Stimulated activated CD8-positive, alpha-beta memory T cell treated with anti-CD3 and anti-CD28 coated beads, Interleukin-4, amount 100 ng/mL, for 1 hour (primary cell): ENCODE measurements at places on chromosomes 12 and 14.
A peak's percentile ranks its signal among the peaks of the same experiment; 100 is the strongest.

GRCh38 chr14:64675312-64675711, 28.9 kb upstream of the PLEKHG3 start:
- DNase-seq, result no peak

DNA sequence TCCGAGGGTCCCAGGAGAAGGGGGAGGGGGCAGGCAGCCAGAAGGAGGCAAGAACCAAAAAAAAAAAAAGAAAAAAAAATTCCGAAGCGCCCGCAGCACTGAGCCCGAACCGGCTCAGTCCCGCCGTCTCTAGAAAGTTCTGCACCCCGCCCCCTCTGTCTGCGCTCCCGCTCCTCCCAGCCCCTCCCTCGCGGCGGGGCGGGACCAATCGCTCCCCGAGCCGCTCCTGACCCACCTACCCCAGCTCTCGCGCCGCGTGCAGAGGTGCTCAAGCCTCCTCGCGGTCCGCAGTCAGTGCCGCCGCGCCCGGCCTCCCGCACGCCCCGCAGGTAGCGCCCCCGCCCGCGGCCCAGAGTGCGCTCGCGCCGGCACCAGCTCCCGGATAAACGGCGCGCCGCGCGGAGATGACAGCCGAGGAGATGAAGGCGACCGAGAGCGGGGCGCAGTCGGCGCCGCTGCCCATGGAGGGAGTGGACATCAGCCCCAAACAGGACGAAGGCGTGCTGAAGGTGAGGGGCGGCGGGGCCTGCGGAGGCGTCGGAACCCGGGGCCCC, at the start of gene FKBP4:
Gene FKBP4, plus strand, starts transcription at position 235 of the 554 bp plus-strand sequence. Its CDS starts 170 bp downstream, at position 405.
- DNase-seq, result peak; percentile 79

DNA sequence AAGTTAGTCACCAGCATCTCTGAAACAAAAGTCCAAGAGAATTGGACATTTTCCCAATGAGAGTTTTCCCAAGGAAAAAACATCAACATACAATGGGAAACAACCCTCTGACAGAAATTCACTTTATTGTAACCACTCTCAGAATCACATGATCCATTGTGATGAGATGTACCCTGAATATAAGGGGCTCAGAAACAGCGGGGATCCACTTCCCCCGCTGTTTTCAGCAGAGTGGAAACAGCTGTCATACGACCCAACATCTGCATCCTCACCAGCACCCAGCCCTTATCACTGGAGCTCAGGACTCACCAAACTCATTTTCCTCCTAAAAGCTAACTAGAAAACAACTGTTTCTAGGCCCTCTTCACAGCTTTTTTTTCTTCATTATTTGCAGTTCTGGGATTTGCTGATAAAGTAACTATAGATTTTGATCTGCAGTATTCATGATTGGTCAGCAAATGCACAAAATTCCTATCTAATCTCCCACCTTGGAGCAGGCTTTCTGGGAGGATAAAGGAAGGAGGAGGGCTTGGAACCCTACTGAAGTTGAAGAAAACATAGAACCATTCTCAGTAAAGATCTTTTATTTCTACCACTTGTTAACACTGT, 31.3 kb downstream of the CORO1C start:
- DNase-seq, result no peak

DNA sequence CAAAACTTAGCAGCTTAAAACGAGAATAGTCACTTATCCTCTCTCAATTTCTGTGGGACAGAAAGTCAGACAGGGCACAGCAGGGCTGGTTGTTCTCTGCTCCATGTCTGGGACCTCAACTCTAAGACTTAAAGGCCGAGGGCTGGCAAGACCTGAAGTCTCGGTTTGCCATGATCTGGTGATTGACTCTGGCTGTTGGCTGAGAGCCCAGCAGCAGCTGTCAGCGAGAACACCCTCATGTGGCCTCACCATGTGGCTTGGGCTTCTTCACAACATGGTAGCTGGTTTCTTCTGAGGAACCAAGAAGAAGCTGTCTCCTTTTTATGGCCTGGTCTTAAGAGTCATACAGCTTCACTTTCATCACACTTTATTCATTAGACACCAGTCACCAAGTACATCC, 1.7 kb upstream of the VASH1 start:
- no peak for DNase-seq

DNA sequence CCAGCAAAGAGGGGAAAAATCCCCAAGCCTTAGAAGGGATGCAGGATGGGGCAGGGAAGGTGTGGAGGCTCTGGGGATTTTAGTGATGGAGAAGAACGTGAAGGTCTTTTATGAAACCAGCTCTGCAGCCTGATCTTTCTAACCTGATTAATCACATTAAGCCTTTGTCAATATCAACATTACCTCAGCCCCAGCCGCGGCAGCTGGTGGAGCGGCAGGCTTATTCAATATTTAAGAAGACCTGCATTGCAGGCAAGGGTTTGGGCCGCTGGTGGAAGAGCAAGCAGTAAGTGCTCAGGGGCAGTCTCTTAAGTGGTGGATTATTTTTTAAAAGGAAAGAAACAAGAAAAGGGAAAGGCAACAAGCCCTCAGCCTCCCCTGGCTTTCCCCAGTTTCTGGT, 16.6 kb downstream of the RPH3A start:
- DNase-seq, result no peak

GRCh38 chr14:66568220-66568619, 60.3 kb downstream of the GPHN start:
- DNase-seq, result no peak

- DNase-seq, result no peak
Measured at GRCh38 chr14:69910871-69911270, 31.7 kb downstream of the SMOC1 start.

GRCh38 chr14:71576472-71576871, 355.8 kb upstream of the RGS6 start:
- DNase-seq, result no peak

DNA sequence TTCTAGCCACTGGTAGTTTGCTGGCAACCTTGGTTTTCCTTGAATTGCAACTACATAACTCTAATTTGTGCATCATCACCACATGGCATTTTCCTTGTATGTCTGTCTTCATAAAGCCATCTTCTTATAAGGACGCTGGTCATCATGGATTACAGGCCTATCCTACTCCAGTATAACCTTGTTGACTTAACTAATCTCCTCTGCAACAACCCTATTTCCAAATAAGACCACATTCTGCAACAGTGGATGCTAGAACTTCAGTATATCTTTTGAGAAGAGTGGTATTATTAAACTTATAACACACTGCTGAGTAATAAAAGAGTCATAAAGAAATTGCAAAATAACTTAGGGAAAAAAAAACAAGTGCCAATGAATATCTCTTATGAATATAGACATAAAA, 511.8 kb upstream of the FOXG1 start:
- no peak for DNase-seq

GRCh38 chr12:85448548-85449139, 168.6 kb downstream of the ALX1 start:
- DNase-seq, result no peak

DNA sequence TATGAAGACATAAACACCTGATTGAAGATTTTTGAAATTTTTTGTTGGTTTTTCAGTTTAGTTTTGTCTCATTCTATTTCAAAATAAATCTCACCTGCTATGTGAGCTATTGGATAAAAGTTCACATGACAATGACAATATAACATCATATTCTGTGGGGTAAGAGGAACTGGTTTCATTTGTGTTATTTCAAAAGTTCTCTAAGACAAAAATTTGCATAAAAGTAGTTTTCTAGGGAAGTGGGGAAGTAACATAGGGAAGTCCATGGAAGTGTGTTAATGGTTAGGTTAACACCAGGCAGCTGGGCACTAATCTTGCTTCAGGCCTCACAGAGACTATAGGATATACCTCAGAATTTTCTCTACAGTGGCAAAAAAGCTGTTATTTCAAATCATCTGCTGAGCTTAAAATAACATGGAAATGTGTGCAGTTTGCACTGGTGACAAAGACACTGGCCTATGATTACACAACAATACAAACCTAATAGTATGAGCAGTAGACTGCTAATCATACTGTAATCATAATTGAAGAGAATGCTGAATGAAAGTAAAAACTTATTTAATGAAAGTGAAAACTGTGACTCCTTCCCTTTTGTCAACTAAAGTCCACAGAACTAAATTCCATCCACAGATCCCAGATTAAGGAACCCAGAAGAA, 710.6 kb upstream of the TMEM132C start:
- no peak for DNase-seq

- DNase-seq, result no peak
Measured at GRCh38 chr14:20790464-20791116, 9.5 kb downstream of the RNASE6 start.

GRCh38 chr12:26197832-26198231, 2.5 kb downstream of the SSPN start:
- DNase-seq, result no peak

DNA sequence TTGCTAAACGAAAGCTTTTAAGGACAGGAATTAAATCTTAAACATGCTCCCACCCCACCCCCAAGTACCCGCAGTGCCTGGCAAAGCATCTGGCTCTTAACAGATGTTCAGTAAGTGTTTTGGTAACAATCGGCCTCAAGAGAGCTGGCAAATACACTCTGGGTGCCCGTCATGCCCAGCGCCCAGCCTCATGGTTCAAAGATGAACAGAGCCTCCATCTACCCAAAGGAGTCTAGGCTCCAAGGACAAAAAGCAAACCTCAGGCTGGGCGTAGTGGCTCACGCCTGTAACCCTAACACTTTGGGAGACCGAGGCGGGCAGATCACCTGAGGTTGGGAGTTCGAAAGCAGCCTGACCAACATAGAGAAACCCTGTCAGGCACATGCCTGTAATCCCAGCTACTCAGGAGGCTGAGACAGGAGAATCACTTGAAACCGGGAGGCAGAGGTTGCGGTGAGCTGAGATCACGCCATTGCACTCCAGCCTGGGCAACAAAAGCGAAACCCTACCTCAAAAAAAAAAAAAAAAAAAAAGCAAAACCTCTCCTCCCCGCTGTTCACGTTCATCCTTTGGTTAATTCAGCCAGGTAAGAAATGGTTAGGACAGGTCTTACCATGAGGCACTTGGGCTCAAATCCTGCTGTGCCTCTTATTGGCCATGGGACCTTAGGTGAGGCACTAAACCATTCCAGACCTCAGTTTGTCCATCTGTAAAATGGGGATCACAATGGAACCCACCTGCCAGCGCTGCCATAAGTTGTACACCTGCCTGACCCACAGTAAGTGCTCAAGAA, 151.3 kb downstream of the BCL11B start:
- no peak for DNase-seq

DNA sequence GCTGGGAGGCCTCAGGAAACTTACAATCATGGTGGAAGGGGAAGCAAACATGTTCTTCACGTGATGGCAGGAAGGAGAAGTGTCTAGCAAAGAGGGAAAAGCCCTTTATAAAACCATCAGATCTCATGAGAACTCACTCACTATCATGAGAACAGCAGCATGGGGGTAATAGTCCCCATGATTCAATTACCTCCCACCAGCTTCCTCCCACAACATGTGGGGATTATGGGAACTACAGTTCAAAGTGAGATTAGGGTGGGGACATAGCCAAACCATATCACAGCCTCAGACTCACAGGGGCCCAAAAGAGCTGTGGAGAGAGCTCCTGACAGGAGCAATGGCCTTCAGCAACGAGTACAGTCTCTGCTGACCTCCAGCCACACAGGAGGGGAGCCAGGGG, 151.4 kb downstream of the GXYLT1 start:
- DNase-seq, result no peak

- DNase-seq, result no peak
Measured at GRCh38 chr12:52141306-52141705, 50.5 kb downstream of the KRT80 start.

DNA sequence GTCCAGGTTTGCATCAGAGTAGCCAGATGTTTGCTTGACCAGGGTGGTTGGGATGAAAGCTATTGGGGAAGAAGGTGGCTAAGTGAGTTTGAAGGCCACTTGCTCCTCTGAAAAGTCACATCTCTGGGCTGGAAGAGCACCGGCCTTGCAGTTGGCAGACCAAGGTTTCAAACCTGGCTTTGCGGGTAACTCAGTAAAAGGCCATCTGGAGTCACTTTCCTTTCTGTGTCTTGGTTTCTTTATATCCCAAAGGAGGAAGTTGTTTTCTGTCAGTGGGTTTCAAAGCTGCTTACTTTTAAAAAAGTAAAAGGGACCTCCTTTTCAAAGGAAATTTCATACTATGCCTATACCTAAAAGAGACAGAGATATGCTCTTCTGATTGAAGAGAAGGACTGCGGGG, 26.2 kb upstream of the CMA1 start:
- no peak for DNase-seq

DNA sequence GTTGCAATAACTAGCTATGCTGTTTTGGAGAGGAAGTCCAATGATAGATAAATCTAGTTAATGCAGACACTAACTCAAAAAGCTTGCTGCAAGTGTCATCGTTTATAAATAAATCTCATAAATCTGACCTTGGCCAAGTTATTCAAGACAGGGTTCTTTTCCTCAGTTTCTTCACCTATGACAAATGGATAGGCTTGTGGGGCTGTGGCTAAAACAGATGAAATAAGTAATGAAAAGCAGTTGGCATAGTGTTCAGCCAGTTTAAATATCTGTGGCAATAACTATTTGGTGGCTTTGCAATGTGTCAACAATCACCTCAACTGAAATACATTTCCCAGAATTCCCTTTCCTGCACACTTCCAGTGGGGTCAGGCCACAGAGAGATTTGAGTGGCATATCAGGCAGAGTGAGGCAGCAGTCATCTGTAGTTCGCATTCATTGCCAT, 169.9 kb downstream of the DYRK2 start:
- no peak for DNase-seq

DNA sequence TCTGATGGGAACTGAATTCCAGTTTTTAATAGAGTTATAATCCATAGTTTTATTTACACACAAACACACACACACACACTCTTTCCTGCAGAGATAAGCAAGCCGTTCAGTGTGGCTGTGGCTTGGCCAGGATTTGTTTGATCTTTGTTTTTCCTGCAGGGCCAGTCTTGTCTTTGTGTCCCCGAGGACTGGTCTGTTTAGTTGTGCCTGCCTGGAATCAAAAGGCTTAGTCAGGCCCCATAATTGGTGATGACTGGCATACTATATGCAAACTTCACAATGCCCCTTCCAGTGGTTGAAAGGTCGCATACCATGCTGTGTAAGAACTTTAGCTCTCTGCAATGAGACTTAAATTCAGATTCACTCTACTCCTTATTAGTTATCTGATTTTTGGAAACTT, 26.0 kb downstream of the WBP11 start:
- DNase-seq, result no peak

DNA sequence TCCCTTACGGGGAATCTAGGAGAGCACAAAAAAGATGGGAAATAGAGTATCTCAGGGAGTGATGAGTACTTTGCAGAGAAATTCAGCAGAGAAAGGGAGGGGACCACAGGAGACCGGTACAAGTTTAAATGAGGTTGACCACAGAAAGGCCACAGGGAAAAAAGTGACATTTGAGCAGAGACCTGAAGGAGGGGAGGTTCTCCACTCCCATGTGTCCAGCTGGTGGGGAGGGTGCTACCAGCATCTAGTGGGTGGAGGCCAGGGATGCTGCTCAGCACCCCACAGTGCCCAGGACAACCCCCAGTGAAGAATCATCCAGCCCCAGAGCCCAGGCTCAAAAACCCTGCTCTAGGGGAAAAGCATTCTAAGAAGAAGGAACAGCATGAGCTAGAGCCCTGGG, 34.6 kb downstream of the TESC start:
- DNase-seq, result no peak

DNA sequence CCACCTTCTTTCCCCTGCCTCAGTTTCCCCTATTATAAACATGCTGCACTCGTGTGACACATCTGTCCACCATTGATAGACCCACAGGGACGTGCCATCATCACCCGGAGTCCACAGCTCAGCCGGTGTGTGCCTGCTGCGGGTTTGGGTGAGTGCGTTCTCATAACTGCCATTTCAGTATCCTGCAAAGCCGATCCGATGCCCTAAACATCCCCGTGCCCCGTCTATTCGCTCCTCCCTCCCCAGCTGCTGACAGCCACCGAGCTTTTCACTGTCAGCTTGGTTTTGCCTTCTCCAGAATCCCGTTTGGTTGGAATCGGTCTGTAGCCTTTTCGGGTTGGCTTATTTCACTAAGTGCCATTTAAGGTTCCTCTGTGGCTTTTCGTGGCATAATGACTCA, 3.9 kb downstream of the LRCOL1 start:
- DNase-seq, result no peak
